Pancreas (tissue), 10 donors: ENCODE measurements at places on chromosomes 2 and 18.
A peak's percentile ranks its signal among the peaks of the same experiment; 100 is the strongest.

DNA sequence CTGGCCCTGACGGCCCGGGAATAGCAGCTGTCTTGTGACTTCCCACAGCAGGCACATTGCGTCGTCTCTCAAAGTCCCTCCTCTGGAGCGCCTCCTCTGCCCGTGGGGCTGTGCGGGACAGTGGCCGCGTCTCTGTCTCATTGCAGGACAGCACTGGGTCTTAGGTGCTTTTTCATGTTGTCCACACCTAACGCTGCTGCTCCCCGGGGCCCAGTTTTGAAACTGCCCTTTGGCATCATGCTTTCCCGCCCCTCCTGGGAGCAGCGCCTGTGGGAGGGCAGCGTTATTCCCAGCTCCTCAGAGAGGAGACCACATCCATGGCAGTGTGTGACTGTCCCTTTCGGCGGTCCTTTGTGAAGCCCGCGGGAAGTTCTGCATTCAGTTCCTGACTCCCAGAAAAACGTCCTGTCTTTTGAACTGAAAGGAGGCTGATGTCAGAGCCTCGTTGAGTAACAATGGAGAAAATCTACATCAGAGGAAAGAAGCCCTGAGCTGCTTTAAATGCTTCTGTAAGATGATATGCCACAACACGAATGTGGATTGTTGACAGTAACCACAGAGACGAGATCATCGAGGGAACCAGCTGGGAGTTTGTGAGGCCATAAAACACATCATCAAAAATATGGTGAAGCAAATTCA lies 226.0 kb downstream of the FAM210A start:
- no peak overlapping the region for H3K27ac ChIP-seq
- H3K4me1 ChIP-seq = no peaks in the 10 kb centered on the region

DNA sequence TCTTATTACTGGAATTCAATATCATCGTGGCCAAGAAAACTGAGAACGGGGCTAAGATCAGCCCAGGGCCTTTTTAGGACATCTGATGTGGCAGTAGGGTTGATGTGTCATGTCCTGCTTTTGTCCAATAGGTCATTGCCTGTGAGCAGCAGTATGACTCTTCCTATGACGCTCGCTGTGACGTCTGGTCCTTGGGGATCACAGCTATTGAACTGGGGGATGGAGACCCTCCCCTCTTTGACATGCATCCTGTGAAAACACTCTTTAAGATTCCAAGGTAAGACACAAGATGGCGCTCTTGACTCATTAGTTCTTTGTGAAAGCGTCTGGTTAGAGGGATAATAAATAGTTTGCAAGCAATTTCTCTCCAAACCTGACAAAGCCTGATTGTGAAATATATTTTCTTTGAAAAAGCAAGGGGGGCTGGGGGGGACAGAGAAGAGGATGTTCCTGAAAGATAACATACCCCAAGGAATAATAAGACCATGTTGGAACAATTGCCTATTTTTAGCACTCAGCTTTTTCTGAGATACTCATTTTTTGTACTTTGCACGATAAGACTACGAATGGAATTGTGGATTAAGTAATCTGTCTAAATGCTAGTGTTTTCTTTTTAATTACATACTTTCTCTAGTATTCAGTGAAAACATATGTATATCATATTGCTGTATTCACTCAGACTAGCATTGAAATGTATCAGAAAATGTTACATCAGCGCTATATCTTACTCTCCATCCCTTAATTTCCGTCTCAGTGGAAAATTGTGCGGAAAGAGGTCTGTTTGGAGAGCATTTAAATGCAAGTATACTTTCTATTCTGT lies 58.1 kb downstream of the MYO3B start:
- H3K4me3 ChIP-seq = no peak overlapping the region
- no peaks in the 10 kb centered on the region for H3K4me1 ChIP-seq
- no peaks in the 10 kb centered on the region for H3K27me3 ChIP-seq
- DNase-seq = no peak
- H3K27ac ChIP-seq = no peak overlapping the region

DNA sequence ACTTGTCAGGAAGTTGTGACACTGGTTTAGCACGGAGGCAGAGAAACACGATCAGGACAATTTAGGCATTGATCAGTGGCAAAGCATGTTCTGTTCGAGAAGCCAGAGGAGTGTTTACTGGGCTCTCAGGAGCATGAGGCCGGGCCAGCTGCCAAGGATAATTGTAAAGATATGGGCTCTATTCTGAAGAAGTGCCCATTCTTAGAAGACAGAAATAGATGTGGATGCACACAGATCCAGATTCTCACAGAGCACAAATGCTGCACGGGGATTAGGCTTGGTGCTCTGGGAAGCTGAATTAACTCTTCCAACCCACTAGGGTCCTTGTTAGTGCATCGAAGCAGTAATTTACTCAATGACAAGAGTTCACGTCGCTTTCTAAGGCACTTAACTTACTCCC lies 16.2 kb downstream of the AFF3 start:
- no peak overlapping the region for H3K4me3 ChIP-seq
- no peaks in the 10 kb centered on the region for H3K36me3 ChIP-seq
- no peak for DNase-seq
- no peak overlapping the region for H3K27ac ChIP-seq

DNA sequence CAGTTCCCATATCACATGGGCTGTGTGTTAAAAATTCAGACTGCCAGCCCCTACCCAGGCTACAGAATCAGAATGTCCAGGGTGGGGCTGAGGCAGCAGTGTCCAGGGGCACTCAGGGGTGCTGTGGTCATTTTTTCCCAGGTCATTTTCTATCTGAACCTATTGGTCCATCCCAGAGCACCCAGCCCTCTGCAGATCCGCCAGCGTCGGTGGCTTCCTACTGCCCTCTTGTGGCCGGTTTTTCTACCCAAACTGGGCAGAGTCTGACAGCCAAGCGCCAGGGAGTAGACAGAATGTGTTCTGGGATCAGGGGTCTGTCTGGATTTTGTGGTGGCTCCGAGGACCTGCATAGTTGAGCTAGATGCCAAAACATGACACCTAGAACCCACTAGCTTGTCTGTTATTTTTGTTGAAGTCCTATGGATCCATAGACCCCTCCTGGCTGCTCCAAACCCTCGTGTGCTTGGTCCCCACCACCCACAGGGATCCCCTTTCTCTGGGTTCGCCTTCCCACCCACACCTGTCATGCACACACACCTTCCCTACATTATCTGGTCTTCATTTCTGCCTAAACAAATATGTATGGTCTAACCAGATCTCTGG lies 34.1 kb upstream of the RMDN2 start:
- no peaks in the 10 kb centered on the region for H3K4me1 ChIP-seq
- H3K36me3 ChIP-seq = no peaks in the 10 kb centered on the region
- DNase-seq = peak; percentile 75
- H3K4me3 ChIP-seq = no peak overlapping the region
- no peak overlapping the region for H3K27ac ChIP-seq

DNA sequence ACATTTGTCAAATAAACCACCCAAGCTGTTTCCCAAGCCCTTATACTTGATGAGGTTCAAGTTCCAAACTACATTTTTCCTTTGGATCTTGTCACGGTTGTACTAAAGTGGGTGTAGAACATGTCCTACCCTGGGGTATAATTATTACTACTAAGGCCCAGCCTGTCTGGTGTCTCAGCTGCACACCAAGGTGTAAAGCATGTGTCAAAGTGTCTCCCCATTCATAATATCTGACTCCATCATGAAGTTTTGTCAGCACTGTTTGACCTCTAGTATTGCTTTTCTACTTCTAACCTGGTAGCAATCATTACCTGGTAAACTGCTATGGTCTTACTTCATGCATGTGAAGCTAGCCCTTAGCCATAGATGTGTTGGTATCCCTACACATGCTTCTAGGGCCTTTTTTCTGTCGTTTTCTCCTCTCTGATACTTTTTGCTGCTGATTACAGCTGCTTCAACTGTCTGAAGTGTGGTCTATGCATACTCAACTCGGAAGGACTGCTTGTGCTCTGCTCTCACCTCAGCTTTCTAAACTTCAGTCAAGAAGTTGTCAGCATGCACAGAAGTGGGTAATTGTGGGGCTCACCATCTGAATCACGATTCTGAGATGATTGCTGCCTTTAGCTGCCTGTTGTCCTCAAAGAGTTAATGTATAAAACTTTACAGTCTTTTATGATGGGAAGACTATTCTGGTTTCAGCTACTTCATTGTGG lies 445.7 kb upstream of the TRIB2 start:
- H3K4me3 ChIP-seq = no peak overlapping the region
- H3K4me1 ChIP-seq = no peaks in the 10 kb centered on the region
- H3K27ac ChIP-seq = no peak overlapping the region
- DNase-seq = no peak

DNA sequence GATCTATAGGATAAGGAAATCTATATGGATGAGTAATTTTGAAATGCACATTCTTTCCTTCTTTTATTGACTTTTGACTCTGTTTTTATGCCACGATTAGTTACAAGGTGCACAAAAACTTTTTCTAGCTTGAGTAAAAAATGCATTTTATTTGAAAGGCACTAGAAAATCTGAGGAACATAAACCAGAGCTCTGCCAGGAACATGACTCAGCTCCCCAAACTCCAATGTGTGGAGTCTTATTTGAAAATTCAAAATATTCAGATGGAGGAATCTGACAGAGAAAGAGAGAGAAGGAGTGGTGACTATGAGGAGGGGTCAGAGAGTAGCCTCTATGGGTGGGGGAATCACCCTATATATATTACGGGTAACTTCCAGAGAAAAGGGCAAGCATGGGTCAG lies 231.0 kb downstream of the DCC start:
- H3K4me3 ChIP-seq = no peak overlapping the region
- H3K27ac ChIP-seq = no peak overlapping the region
- no peaks in the 10 kb centered on the region for H3K27me3 ChIP-seq
- DNase-seq = no peak
- no peaks in the 10 kb centered on the region for H3K4me1 ChIP-seq

GRCh38 chr18:34840256-34840826 lies 130.2 kb downstream of the DTNA start:
- no peak overlapping the region for H3K4me3 ChIP-seq
- H3K27me3 ChIP-seq = no peaks in the 10 kb centered on the region
- H3K27ac ChIP-seq = no peak overlapping the region
- H3K36me3 ChIP-seq = no peaks in the 10 kb centered on the region

- H3K27ac ChIP-seq = no peak overlapping the region
- H3K36me3 ChIP-seq = no peaks in the 10 kb centered on the region
- H3K4me1 ChIP-seq = peaks cover 39% of the 10 kb centered on the region
- no peak for DNase-seq
- no peak overlapping the region for H3K4me3 ChIP-seq
- H3K27me3 ChIP-seq = no peaks in the 10 kb centered on the region
These were observed 24.7 kb downstream of the TLK1 start for GRCh38 chr2:171136024-171136423.

DNA sequence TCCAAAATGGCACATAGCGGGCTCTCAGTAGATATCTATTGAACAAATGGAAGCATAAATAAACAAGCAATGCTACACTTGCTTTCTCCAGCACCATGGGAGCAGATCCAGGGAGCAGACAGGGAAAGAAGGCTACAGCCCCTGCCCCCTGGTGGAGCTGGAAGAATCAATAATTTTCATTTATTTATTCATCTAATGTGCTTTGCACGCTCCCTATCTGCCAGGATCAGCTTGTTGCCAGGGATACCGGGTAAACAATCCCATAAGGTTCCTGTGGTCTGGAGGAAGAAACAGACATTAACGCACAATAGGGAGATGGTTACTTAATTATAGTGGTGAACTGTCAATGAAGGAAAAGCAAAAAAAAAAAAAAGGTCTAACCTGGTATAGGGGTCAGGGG lies 40.1 kb upstream of the CLASP1 start:
- H3K4me1 ChIP-seq = peaks cover 5% of the 10 kb centered on the region
- no peaks in the 10 kb centered on the region for H3K27me3 ChIP-seq
- H3K36me3 ChIP-seq = no peaks in the 10 kb centered on the region
- no peak overlapping the region for H3K4me3 ChIP-seq
- no peak overlapping the region for H3K27ac ChIP-seq

GRCh38 chr2:11774600-11774999 lies 28.2 kb downstream of the LPIN1 start:
- no peak for DNase-seq
- H3K4me3 ChIP-seq = no peak overlapping the region
- H3K27ac ChIP-seq = no peak overlapping the region

DNA sequence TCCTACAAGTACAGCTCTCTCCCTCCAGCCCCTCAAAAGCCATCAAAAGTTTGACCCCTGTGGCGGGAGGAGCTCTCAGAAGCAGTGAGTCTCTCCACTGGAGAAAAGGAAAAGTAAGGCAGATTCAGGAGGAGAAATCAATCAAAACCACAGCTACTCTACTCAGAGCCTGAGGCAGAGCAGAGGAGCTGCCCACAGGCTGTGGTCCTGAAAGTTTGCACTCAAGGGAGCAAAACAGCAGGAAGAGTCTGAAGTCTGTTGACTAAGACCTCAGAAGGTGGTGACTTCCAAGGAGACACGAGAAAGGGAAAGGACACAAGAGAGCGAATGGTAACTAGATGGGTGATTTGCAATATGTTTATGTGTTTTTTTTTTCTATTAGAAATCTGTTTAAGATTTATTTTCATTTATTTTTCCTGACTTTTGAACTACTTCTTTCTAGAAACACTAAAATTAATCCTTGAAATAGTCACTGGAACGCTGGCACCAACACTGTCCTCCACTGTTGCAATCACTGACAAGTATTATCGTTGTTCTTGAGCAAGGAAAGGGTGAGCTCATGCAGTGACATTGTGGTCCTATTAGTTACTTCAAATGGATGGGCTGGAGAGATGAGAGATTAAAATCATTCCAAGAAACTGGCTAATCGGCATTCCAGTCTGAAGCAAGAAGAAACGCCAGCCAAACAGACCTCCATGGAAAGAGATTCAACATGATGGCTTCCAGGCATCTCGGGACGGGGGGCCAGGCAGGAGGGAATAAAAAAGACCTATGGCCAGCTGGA lies 35.8 kb downstream of the PID1 start:
- H3K36me3 ChIP-seq = no peaks in the 10 kb centered on the region
- no peaks in the 10 kb centered on the region for H3K27me3 ChIP-seq
- DNase-seq = no peak
- H3K27ac ChIP-seq = no peak overlapping the region
- H3K4me1 ChIP-seq = no peaks in the 10 kb centered on the region

- no peak for DNase-seq
- H3K27ac ChIP-seq = no peak overlapping the region
- no peaks in the 10 kb centered on the region for H3K27me3 ChIP-seq
- no peaks in the 10 kb centered on the region for H3K36me3 ChIP-seq
- no peak overlapping the region for H3K4me3 ChIP-seq
- no peaks in the 10 kb centered on the region for H3K4me1 ChIP-seq
These were observed 68.2 kb upstream of the NRP2 start for GRCh38 chr2:205613970-205614559.

DNA sequence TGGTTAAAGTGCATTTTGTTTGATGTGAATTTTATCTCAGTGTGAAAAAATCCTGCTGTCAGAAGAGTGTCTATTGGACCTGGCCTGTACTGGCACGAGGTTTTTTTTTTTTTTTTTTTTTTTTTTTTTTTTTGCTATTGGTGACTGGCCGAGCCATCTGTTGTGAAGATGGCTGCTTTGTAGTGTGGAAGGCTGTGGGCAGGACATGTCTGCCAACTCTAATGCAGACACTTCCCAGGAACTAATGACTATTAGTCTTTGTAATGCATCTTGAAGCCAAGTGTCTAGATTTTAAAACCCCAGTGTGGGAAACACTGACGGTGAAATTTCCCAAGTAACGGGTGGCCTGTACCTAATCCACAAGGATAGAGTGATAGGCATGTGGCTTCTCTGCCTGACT lies 34.3 kb downstream of the ZAP70 start:
- DNase-seq = no peak
- H3K36me3 ChIP-seq = no peaks in the 10 kb centered on the region
- no peaks in the 10 kb centered on the region for H3K27me3 ChIP-seq

- no peak for DNase-seq
- H3K27ac ChIP-seq = no peak overlapping the region
- H3K36me3 ChIP-seq = no peaks in the 10 kb centered on the region
- no peaks in the 10 kb centered on the region for H3K27me3 ChIP-seq
- no peaks in the 10 kb centered on the region for H3K4me1 ChIP-seq
These were observed 556.0 kb upstream of the MEX3C start for GRCh38 chr18:51753365-51754057.

GRCh38 chr2:240958366-240959213 lies 39.8 kb upstream of the SNED1 start:
- peaks cover 3% of the 10 kb centered on the region for H3K4me1 ChIP-seq
- no peak for DNase-seq
- H3K27me3 ChIP-seq = no peaks in the 10 kb centered on the region
